Erythroblast (primary cell): ENCODE measurements at places on chromosomes 2 and 18.

GRCh38 chr2:220318508-220318907 is 691.1 kb downstream of the SLC4A3 start:
- DNase-seq: no peak

GRCh38 chr2:103169861-103170260 is 408.0 kb downstream of the TMEM182 start:
- DNase-seq: no peak

DNA sequence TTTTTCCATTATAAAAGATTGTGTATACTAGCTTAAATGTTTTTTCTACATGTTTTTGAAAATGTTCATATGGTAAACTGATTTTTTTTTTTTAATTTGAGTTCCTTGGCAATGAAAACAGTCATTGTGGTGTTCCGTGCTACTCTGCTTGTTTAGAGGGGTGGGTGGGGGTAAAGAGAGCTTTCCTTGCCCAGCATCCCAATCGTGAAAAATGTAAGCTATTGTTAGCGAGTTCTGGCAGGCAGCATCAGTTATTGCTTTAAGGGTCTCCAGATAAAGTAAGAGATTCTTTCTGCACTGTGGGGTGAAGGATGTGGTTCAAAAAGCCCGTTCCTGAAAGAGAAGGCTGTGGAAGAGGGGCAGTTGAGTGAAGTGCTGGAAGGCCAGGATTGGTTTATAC is 118.4 kb downstream of the TANC1 start:
- no peak for DNase-seq

DNA sequence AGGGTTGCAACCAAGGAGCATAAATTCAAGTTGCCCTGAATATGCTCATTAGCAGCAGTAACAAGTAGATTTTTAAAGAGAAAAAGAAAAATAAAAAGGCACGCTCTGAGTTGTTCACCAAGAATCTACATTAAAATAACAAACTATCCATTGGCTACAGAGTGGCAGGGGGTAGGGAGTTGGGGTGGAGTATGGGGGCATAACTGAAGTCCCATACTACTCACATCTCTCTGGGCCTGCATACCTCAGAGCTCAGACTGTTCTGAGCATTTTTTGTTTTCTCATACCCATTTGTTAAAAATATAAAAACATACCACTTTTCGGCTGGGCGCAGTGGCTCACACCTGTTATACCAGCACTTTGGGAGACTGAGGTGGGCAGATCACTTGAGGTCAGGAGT is 31.4 kb downstream of the ORC4 start:
- DNase-seq: no peak

GRCh38 chr2:239368321-239368720 is 32.5 kb downstream of the HDAC4 start:
- no peak for DNase-seq

DNA sequence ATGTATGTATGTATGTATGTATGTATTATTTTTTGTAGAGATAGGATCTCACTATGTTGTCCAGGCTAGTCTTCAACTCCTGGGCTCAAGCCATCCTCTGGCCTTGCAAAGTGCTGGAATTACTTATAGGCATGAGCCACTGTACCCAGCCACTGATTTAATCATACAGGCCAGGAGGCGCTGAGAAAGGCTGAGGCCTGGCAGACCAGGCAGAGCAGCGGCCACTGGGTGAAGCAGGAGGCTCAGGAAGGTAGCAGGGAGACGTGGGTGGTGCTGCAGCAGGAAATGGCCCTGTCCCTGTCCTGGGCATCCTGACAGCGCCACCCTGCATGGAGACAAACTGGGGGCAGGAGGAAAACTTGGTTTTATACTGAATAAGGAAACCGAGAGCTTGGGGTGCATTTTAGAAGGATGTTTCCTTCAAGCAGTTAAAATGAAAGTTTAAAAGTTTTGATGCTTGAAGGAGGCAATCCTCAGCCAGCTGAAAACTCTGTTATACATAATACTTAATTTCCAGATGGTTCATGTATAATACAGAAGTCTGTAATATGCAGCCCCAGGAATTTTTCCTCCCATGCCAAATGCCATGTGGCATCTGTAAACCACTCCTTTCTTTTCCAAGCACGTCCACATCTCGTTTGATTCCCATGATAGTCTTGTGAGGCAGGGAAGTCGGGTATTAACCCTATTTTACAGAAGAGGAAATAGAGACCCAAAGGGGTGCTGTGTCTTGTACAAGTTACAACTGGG is 182.4 kb downstream of the CELF4 start:
- DNase-seq: no peak

- DNase-seq: no peak
Observed at GRCh38 chr2:86392873-86393518, 48.2 kb upstream of the KDM3A start.

GRCh38 chr2:108031471-108031941 is 45.2 kb downstream of the SLC5A7 start:
- DNase-seq: no peak
